ENCODE measurements at places on chromosomes 11 and 22. TPM values are rescaled to one million over a fixed set of nuclear protein-coding genes. Genes with fewer than 3 reads are reported as not detected.
A peak's percentile ranks its signal among the peaks of the same experiment; 100 is the strongest.

The MTMR3 gene
- total RNA-seq, result 24.7 TPM

DNA sequence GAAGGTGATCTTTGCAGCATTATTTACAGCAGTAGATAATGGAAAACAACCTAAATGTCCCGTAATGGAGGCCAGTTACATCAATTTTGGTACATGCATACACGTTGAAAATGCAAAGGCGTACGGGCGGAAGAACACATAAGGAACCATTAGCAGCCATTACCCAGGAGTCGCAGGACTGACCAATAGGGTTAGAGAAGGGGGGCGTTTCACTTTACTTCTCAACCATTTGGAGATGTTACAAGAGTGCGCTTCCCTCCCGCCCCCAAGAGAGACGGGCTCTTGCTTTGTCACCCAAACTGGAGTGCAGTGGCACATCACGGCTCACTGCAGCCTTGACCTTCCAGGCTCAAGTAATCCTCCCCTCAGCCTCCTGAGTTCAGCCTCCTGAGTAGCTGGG lies 52.8 kb upstream of the SLC35C1 start:
- H3K4me3 ChIP-seq, result no peak overlapping the region
- H3K27ac ChIP-seq, result no peak overlapping the region
- no peaks in the 10 kb centered on the region for H3K36me3 ChIP-seq
- H3K4me1 ChIP-seq, result no peaks in the 10 kb centered on the region
- ATAC-seq, result no peak
- H3K27me3 ChIP-seq, result peaks cover 32% of the 10 kb centered on the region

DNA sequence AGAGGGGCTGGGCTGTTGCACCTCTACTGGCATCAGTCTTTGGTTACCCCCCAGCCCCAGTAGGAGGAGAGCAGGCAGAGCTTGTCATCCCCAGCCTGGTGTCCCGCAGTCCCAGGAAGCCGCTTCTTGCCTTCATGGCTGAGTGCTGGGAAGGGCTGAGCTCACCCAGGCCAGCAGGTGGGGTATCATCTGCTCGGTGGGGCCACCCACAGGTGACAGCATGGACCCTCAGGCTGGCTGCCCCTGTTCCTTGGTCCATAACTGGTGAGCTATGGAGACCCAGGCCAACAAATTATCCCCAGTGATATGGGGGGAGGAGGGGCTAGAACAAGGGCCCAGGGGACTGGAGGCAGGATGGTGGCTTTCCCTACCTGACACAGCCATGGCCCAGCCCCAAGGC lies 6.5 kb upstream of the RHOD start:
- H3K27me3 ChIP-seq, result peaks cover 8% of the 10 kb centered on the region
- ATAC-seq, result no peak
- H3K4me3 ChIP-seq, result no peak overlapping the region
- H3K4me1 ChIP-seq, result peaks cover 6% of the 10 kb centered on the region
- no peaks in the 10 kb centered on the region for H3K36me3 ChIP-seq

DNA sequence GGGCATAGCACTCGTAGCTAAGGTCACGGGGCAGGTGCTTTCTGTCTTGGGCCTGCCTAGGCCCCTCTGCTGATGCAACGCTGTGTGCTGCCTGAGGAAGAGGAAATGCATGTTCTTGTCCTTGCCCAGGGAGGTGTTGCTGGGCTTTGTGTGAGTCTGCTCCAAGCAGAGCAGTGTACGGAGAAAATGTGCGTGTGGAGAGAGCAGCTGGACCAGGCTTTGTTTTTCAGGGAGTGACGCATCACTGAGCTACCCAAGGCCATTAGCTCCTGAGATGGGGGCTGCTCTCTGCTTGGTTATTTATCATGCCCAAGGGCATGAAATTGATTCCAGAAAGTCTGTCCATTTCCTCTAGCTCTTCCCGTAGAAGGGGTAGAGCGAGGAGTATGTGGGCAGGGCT lies 82.9 kb upstream of the THY1 start:
- no peaks in the 10 kb centered on the region for H3K36me3 ChIP-seq
- H3K27me3 ChIP-seq, result peaks cover 11% of the 10 kb centered on the region
- H3K4me1 ChIP-seq, result peaks cover 4% of the 10 kb centered on the region
- H3K27ac ChIP-seq, result no peak overlapping the region

The ALDH3B1 gene
- not detected for total RNA-seq

GRCh38 chr22:33874206-33874605 lies 46.1 kb downstream of the LARGE1 start:
- H3K27me3 ChIP-seq, result no peaks in the 10 kb centered on the region
- H3K4me1 ChIP-seq, result no peaks in the 10 kb centered on the region
- H3K4me3 ChIP-seq, result no peak overlapping the region
- H3K36me3 ChIP-seq, result no peaks in the 10 kb centered on the region
- ATAC-seq, result no peak

DNA sequence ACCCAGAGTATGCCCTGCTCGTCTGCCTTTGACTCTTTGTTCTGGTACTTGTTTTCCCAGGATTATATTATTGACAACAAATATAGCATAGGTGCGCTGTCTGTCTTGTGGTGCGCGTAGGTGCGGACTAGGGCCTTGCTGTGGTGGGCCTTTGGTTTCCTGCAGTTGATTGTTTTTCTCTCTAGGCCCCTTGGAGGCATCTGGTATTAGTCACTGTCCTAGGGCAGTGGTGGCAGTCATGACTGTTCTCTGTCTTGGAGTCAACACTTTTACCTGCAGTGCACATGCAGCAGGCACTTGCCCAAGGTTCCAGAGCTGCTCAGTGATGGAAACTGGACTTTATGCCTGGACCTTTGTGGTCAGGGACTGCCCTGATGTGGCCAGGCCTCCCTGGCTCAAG lies 18.6 kb downstream of the PPP6R2 start:
- peak; percentile 93 for ATAC-seq
- peak overlapping the region; percentile 60 for H3K27ac ChIP-seq
- peak overlapping the region; percentile 63 for H3K4me3 ChIP-seq
- peaks cover 34% of the 10 kb centered on the region for H3K4me1 ChIP-seq

The PVALB gene
- total RNA-seq, result not detected

DNA sequence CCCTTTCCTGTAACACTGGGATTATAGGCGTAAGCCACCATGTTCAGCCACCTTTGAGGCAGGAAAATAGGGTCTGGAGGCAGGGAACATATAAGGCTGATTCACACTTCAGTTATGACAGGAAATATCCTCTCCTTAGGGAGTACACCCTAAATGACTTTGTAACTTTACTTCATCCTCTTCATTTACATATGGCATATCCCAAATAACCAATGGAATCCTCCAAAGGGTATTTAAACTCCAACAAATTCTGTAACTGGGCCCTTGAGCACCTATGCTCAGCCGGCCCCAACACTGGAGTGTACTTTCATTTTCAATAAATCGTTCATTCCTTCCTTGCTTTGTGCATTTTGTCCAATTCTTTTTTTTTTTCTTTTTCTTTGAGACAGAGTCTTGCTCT lies 1.6 kb upstream of the KAT5 start:
- no peaks in the 10 kb centered on the region for H3K27me3 ChIP-seq
- peak overlapping the region; percentile 97 for H3K27ac ChIP-seq

- H3K36me3 ChIP-seq, result peaks cover 12% of the 10 kb centered on the region
- H3K27ac ChIP-seq, result no peak overlapping the region
- no peak for ATAC-seq
- no peak overlapping the region for H3K4me3 ChIP-seq
- no peaks in the 10 kb centered on the region for H3K27me3 ChIP-seq
These were observed 10.5 kb downstream of the TSKU start for GRCh38 chr11:76793391-76794291.

DNA sequence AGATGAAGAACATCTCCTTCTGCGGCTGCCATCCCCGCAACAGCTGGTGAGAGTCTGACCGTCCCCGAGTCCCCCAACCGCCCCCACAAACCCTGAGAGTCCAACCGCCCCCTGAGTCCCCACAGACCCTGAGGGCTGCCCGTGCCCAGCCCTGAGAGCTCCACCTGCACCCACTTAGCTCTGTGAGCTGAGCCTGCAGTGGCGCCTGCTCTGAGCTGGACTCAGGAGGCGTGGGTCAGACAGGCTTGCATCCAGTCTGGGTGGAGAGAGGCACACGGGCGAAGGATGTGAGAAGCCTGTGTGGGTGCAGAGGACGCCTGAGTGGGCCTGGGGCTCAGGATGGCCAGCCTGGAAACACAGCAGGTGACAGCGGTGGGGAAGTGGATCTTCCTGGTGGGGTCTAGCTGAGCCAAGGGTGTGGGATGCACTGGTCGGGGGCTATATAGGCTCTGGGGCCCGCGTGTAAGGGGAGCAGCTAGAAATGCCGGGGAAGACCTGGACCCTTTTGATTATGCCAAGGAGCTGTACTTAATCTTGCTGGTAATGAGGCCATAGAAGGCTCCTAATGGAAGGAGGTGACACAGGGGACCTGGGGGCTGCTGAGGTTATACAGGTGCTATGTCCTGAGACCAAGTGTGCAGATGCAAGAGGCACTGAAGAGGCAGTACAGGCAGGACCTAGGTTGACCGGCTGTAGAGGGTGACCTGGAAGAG lies 6.5 kb downstream of the MAPK8IP2 start:
- H3K4me3 ChIP-seq, result no peak overlapping the region
- H3K36me3 ChIP-seq, result peaks cover 3% of the 10 kb centered on the region
- no peaks in the 10 kb centered on the region for H3K4me1 ChIP-seq
- no peak overlapping the region for H3K27ac ChIP-seq

DNA sequence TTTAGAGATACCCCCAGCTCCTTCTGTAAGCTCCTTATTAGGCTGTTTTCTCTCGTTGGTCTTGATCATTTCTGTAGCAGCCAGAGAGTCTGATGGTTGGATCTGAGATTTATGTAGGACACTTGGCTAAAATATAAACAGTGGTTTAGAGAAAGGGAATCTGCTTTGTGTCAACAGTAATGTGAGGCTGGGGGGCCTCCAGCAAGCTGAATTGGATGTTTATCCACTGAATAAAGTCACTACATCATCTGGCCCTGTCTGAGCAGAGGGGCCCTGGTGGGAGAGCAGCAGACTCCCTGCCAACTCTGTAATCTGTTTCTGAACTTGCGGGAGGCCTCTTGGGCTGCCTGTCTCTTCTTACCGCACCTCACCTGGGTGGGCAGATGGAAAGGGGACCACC lies 328.5 kb upstream of the PLET1 start:
- no peaks in the 10 kb centered on the region for H3K36me3 ChIP-seq
- H3K27me3 ChIP-seq, result peaks cover 1% of the 10 kb centered on the region
- no peak overlapping the region for H3K4me3 ChIP-seq
- ATAC-seq, result no peak
- H3K4me1 ChIP-seq, result no peaks in the 10 kb centered on the region
- no peak overlapping the region for H3K27ac ChIP-seq

DNA sequence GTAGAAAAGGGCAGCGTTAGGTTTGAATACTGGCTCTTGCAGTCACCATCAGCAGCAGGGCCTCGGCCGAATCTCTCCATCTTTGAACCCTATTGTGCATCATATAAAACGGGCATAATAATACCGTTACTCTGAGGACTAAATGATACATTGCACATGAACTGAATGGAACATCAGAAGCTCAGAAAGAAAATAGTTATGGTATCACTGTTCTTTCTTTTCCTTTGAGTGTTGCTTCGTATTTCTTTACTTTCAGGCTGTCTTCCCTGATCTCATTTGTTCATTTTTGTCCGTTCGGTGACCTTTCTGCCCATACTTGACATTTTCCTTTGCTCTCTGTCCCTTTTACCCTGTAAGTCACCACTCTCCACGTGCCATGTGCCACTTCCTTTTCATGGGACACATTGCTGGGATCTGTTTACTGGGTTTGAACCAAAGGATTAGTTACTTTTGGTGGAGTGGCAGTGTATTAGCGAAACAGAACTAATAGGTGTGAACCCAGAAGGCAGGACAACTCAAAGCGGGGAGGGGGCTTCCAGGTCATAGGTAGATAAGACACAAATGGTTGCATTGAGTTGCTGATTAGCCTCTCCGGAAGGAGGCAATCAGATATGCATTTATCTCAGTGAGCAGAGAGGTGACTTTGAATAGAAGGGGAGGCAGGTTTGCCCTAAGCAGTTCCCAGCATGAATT lies 717 bp upstream of the ZNF202 start:
- peaks cover 24% of the 10 kb centered on the region for H3K36me3 ChIP-seq
- peaks cover 6% of the 10 kb centered on the region for H3K4me1 ChIP-seq
- H3K27ac ChIP-seq, result peak overlapping the region; percentile 86
- H3K27me3 ChIP-seq, result no peaks in the 10 kb centered on the region
- ATAC-seq, result peak; percentile 26

GRCh38 chr22:16838073-16838472 lies 12.9 kb upstream of the XKR3 start:
- H3K4me3 ChIP-seq, result no peak overlapping the region
- H3K36me3 ChIP-seq, result no peaks in the 10 kb centered on the region
- H3K27ac ChIP-seq, result no peak overlapping the region
- H3K27me3 ChIP-seq, result peaks cover 21% of the 10 kb centered on the region

The OR8D1 gene
- not detected for total RNA-seq

DNA sequence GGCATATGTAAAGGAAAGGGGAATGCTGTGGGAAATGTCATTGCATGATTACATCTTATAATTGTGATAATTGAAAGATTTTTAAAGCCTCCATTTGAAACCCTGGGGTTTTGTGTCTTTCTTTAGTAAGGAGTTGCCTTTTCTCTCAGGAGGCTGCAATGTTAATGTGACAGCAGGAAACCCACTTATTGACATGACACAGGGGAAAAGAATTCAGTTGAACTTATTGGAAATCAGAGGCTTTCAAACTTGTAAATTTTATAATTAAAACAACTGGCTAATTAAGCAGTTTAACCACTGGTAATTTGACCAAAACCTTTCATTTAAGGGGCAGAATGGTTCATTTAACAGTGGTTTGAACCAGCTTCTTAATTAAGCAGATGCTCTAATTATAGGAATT lies 31.2 kb downstream of the MRPL48 start:
- no peaks in the 10 kb centered on the region for H3K27me3 ChIP-seq
- no peak overlapping the region for H3K27ac ChIP-seq

The CREB3L1 gene
- total RNA-seq, result not detected

GRCh38 chr11:107819361-107820014 lies 39.1 kb downstream of the SLC35F2 start:
- ATAC-seq, result peak; percentile 45
- H3K4me1 ChIP-seq, result peaks cover 11% of the 10 kb centered on the region
- no peaks in the 10 kb centered on the region for H3K27me3 ChIP-seq
- H3K27ac ChIP-seq, result peak overlapping the region; percentile 9
- H3K4me3 ChIP-seq, result no peak overlapping the region
- peaks cover 4% of the 10 kb centered on the region for H3K36me3 ChIP-seq

The ANKRD49 gene
- 26.7 TPM for total RNA-seq

DNA sequence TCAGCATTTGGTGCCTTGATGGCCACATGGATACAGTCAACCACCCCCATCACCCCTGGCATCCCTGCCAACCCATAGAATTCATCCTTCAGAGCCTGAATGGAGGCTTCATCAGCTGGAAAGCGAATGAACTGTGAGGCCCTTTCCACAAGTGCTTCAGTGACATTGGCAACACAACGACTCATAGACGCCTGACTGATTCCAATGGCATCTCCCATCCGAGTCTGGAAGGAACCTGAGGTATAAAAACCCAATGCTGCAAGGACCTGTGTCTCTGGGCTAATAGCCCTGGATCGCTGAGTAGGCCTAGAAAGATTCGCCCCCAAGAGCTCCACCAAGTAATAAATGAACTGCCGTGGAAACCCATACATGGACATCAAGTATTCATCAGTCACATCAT lies 1.3 kb downstream of the HARBI1 start:
- peaks cover 12% of the 10 kb centered on the region for H3K36me3 ChIP-seq
- H3K27me3 ChIP-seq, result no peaks in the 10 kb centered on the region
- peak overlapping the region; percentile 85 for H3K4me3 ChIP-seq
- H3K4me1 ChIP-seq, result peaks cover 13% of the 10 kb centered on the region
- ATAC-seq, result no peak

- no peaks in the 10 kb centered on the region for H3K36me3 ChIP-seq
- H3K4me1 ChIP-seq, result no peaks in the 10 kb centered on the region
- no peak for ATAC-seq
- H3K27me3 ChIP-seq, result no peaks in the 10 kb centered on the region
- H3K4me3 ChIP-seq, result no peak overlapping the region
- H3K27ac ChIP-seq, result no peak overlapping the region
These were observed 83.1 kb downstream of the OR5AK2 start for GRCh38 chr11:57071829-57072228.
